T-helper 17 cell (primary cell): ENCODE measurements at places on chromosomes 11 and 22. TPM values are rescaled to one million over a fixed set of nuclear protein-coding genes. Genes with fewer than 3 reads are reported as not detected.

The GDPD4 gene
- not detected for total RNA-seq

DNA sequence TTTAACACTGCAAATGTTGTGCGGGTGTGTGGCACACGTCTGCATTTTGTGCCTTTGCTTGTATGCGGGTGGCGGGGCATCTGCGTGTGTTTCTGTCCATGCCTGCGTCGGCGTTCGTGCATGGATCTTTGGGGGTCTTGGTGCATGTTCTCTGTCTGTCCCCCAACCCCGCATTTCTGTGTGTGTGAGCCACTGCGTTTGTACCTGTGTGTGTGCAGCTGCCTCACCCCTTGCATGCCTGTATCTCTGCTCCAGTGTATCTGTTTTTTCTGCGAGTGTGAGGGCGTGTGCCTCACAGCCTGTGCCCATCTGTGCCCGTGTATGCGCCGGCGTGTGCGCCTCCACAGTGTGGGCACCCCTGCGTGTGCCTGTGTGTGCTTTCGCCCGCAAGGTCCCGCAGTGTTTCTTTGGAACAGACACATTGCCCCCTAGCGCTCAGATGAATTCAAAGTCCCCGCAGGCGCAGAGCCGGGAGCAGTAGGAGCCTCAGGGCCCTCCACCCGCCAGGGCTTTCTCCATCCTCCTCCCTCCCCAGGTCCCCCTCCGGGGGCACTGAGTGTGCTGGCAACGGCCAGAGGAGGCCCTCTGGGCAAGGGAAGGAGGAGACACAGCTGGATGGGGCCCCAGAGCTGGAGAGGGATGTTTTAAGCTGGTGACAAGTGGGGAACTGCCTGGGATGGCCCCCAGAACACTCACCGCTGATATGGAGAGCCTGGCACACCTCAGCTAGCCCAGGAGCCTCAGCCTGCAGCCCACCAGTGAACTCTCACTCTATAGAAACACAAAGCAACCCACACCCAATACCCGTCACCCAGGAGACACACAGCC lies 3.1 kb upstream of the MN1 start:
- peak; percentile 25 for DNase-seq

- no peak for DNase-seq
Observed at GRCh38 chr22:33652615-33653014, 267.7 kb downstream of the LARGE1 start.

GRCh38 chr11:6737872-6738466 lies 33.8 kb downstream of the OR2AG2 start:
- peak; percentile 40 for DNase-seq

DNA sequence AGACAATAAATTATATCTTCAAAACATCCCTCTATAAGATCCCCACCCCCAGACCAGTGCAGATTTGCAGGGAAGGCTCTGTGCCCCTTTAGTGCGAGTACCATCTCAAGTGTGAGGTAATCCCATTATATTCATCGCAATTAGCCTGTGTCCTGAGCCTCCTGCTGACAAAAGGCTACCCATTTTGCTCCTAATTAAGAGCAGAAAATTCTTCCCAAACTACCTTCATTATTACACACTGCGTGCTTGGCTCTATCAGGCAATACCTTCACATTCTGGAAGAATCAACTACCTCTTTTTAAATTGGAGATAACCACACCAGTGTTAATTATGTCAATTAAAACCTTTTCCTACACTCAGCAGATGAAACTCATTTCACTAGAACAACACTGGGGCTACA lies 1133.4 kb upstream of the CCDC90B start:
- no peak for DNase-seq

DNA sequence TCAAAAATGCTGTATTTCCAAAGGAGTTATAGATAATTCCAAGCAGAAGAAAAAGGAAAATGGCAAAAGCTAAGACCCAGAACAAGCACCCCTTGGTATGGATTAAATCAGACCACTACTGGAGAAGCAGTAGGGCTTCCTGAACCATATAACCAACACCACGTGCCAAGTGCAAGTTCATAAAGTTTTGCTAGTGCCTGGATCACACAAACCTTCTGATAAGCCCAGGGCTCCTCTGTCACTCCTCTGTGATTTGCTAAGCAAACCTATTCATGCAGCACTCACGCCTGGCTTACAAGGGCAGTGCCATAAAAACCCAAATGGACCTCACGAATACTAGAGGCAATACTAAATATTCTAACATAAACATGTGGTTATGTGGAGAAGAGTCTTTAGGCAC lies 13.3 kb downstream of the LARGE1 start:
- no peak for DNase-seq

The AQP11 gene
- total RNA-seq = not detected

GRCh38 chr11:850775-851763 lies 8.4 kb downstream of the TSPAN4 start:
- no peak for DNase-seq

- no peak for DNase-seq
Observed at GRCh38 chr11:37908219-37908548, 1310.1 kb upstream of the RAG2 start.

- no peak for DNase-seq
Observed at GRCh38 chr22:20188567-20188877, 37.7 kb upstream of the CCDC188 start.

The PRG2 gene
- 0.92 TPM for total RNA-seq

GRCh38 chr11:9047964-9048523 lies 43.4 kb downstream of the SCUBE2 start:
- DNase-seq = no peak

The CCT8L2 gene
- not detected for total RNA-seq
